Stimulated activated CD4-positive, alpha-beta T cell treated with anti-CD3 and anti-CD28 coated beads, Interleukin-1b, Interleukin-23, amount 100 ng/mL, for 1 hour (primary cell): ENCODE measurements at places on chromosomes 1 and 21.

- DNase-seq = no peak
These were observed 45.4 kb upstream of the TNFRSF1B start for GRCh38 chr1:12121212-12122003.

GRCh38 chr1:160577671-160578070 lies 1.6 kb downstream of the CD84 start:
- DNase-seq = no peak

GRCh38 chr1:178092878-178093493 lies 918 bp upstream of the RASAL2 start:
- no peak for DNase-seq

- no peak for DNase-seq
These were observed 88.3 kb downstream of the S1PR1 start for GRCh38 chr1:101325144-101325543.

DNA sequence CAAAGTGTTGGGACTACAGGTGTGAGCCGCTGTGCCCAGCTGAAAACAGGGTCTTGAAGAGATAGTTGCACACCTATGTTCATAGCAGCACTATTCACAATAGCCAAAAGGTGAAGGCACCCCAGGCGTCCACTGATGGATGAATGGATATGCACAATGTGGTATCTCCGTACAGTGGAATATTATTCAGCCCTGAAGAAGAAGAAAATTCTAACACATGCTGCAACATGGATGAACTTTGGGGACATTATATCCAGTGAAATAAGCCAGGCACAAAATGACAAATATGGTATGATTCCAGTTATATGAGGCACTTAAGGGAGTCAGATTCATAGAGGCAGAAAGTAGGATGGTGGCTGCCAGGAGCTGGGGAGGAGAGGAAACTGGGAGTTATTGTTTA lies 137.6 kb upstream of the WNT4 start:
- no peak for DNase-seq

GRCh38 chr21:29639366-29640079 lies 300.3 kb downstream of the GRIK1 start:
- no peak for DNase-seq

- DNase-seq = no peak
These were observed 15.1 kb downstream of the S100A7A start for GRCh38 chr1:153431427-153431826.

GRCh38 chr1:26066160-26066559 lies 1.3 kb downstream of the TRIM63 start:
- DNase-seq = no peak

GRCh38 chr1:47183308-47184089 lies 6.3 kb downstream of the PDZK1IP1 start:
- DNase-seq = no peak

DNA sequence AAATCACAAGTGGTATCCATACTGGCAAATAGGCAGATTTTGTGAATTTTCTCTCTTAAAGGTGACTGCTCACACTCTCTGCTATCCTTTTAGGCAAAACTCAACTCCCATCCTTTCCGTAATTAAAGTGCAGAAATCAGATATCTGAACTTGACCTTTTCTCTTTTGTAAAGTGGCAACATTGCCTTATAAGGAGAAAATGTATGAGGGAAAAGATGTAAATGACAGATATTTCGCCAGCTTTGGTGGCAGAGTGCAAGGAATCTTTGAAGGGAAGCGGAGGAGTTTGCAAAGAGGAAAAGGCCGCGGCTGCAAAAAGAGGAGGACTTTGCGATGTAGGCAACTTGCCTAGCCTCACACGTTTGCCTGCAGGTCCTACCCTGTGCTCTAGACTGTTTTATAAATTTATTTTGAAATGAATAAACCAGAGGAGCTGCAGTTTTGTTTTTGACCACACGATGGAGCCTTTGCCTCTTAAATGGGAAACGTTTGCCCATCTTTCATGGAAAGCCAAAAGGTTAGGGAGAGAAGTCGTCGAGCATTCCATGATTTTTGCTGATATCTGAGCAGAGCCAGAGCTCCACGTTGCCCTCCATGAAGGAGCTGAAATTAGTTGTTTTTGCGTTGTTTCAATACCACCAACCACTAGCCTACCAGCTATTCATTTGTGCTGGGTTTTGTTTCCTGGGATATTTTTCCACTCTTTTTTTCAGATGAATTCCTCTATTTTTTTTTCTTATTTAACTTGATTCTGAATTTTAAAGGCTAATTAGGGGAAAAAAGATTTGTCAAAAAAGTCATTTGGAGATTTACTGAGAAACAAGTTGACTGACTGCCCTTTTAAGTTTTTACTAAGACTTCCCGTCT lies 242.3 kb downstream of the LMX1A start:
- DNase-seq = no peak

- DNase-seq = no peak
These were observed 43.5 kb downstream of the TCEANC2 start for GRCh38 chr1:54096877-54097240.

GRCh38 chr21:27796106-27796505 lies 829.2 kb upstream of the ADAMTS5 start:
- no peak for DNase-seq

GRCh38 chr21:29949991-29950390 lies 10.2 kb upstream of the GRIK1 start:
- no peak for DNase-seq

GRCh38 chr1:30681782-30682181 lies 41.6 kb downstream of the MATN1 start:
- no peak for DNase-seq

- DNase-seq = no peak
These were observed 15.1 kb downstream of the STUM start for GRCh38 chr1:226563666-226564065.

DNA sequence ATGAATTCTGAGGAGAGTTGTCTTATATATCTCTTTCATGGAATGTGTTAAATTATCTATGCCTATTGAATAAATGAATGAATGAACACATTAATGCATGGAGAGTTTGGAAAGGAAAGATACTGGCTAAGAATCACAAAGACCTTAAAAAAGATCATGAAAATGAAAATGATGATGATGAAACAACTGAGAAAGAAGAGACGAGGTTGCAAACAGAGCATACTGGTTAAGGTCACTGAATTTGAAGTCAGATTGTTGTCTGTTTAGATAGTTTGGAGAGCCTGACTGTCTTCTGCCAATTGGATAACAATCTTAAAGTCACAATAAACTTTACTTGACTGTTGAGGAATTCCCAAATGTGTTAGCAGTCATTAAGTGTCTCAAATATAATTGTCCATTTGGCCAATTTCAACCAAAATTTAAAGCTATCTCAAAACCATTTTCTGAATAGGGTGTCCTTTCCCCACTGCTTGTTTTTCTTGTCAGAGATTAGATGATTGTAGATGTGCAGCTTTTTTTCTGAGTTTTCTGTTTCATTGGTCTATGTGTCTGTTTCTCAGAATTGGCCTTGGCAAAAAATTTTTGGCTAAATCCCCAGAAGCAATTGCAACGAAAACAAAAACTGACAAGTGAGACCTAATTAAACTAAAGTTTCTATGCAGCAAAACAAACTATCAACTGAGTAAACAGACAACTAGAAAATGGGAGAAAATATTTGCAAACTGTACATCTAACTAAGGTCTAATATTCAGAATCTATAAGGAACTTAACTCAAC lies 132.2 kb downstream of the PTGER3 start:
- no peak for DNase-seq

- DNase-seq = no peak
These were observed 140.3 kb downstream of the PLXNA2 start for GRCh38 chr1:208103597-208104513.

GRCh38 chr1:3237570-3237969 lies 168.6 kb downstream of the PRDM16 start:
- DNase-seq = no peak

- no peak for DNase-seq
These were observed 38.2 kb downstream of the LGALS8 start for GRCh38 chr1:236561976-236562375.

DNA sequence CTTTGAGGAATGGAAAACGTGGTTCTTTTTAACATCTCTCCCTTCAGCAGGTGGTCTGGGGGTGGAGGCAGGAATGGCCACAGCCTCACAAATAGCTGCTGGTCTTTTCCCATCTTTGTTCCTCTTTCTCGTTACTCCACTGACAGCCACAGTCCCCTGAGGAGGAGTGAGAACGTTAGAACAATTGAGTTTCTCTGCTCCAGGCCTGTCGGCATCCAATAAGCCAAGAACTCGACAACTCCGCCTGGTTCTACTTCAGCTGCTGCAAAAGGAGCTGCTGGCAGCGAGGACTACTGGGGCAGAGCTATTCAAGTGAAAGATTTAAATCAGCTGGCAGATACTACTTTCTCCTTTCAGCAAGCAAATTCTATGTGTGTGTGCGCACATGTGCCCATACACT lies 169.5 kb upstream of the GALNT2 start:
- DNase-seq = no peak

DNA sequence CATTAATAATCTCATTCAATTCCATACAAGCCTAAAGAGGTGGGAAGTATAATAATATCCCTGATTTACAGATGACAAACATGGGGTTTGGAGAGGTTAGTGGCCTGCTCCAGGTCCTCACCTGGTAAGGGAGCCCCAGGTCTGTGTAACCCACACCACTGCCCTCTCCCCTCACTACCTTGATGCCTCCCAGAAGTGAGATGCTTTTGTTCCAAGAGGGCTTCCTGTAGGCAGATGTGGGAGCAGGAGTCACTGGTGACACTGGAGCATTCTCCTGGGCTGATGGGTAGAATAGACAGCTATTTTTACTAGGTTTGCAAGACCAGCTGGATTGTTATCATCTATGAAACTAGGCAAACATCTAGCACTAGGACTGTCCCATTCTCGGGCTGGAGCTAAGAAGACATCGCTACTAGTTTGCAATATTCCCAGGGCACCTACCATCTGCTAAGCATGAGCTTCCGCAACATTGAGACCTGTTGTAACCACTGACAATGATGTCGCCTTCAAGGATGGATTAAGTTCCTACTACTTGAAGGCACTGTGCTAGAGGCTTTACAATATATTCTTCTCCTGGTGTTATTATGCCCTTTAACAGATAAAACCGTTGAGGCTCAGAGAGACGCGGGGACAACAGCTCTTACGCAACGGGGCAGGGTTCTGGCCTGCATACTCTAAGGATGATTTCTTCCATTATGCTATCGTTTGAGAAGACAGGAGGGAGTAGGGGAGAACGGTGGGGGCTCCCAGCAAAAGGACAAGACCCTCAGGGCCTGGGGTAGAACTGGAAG lies 35.0 kb downstream of the BATF3 start:
- no peak for DNase-seq

GRCh38 chr21:34952701-34953100 lies 96.4 kb downstream of the RUNX1 start:
- no peak for DNase-seq

- no peak for DNase-seq
These were observed 179.4 kb downstream of the RHOU start for GRCh38 chr1:228914700-228915099.

GRCh38 chr1:10670190-10670589 lies 126.3 kb downstream of the CASZ1 start:
- DNase-seq = no peak

DNA sequence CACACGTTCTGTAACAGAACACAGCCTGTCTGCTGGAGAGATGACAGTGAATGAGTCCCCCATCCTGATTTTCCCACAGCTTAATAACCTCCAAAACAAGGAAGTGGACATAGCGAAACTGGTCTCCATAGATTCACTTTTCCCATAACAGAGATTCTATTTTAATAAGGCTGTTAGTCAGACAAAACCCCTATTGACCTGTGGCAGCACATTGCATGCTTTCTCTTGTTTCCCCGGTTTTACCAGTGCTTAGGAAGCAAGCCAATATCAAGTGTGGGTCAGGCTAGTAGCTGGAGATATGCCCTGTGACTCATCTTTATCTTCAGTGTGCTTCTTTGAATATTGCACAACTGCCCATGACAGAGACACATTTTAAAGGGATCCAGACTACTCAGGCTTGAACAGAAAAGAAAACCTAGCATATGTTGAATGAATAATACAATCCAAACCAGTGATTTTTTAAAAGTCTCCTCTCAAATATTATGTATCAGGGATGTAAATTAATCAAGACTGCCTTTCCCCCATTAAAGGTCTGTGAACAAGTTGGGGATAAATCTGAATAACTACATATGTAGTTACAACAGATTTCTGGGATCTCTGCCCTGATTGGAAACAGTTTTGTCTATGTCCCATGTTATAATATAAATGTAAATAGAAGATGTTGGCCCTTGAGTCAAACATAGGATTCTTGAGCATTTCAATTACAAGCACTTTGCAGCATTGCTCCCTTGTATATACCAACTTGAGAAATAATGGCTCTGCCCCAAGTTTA lies 11.9 kb upstream of the CLDN8 start:
- DNase-seq = no peak

DNA sequence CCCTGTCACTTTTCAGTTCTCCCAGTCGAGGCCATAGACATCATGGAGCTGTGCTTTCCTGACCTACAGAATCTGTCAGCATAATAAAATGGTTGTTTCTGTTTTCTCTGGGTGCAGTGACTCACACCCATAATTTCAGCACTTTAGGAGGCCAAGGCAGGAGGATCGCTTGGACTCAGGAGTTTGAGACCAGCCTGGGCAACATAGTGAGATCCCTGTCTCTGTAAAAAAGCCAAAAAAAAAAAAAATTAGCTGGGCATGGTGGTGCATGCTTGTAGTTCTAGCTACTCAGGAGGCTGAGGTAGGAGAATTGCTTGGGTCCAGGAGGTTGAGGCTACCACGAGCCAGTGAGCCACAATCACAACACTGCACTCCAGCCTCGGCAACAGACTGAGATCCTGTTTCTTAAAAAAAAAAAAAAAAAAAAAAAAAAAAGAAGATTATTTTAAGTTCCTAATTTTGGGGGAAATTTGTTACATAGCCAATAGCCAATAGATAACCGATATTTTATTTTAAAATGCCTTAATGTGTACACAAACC lies 196.2 kb downstream of the ADSS2 start:
- DNase-seq = no peak

- no peak for DNase-seq
These were observed 4.9 kb upstream of the ABCA4 start for GRCh38 chr1:94125551-94126514.

DNA sequence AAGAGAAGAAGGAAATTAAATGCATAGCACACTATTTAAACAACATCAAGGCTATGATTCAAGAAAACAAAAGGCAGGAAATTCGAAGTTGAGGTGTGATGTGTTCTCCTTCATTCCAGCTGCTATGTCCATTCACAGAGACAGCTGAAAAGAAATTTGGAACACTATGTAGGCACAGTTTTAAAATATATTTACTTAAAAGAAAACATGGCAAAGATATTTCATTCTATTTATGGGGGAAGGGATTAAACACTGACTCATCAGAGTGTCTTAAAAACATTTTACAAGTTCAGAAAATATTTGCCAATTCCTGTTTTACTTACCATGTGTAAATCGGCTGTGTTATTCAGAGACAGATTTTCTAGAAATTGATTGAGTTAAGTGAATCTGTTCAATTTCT lies 39.4 kb upstream of the NGF start:
- no peak for DNase-seq

- DNase-seq = no peak
These were observed 145.5 kb downstream of the NUF2 start for GRCh38 chr1:163467289-163467688.
